ENCODE measurements at places on chromosomes 5 and 9. TPM values are rescaled to one million over a fixed set of nuclear protein-coding genes. Genes with fewer than 3 reads are reported as not detected.

The STING1 gene
- 25.9 TPM for total RNA-seq

GRCh38 chr9:112382066-112382465, 2.2 kb downstream of the HSDL2 start:
- no peak for DNase-seq

- no peak for DNase-seq
Observed at GRCh38 chr9:109977521-109977920, 197.5 kb downstream of the PALM2AKAP2 start.

GRCh38 chr9:91429501-91429900, 5.9 kb upstream of the NFIL3 start:
- no peak for DNase-seq

DNA sequence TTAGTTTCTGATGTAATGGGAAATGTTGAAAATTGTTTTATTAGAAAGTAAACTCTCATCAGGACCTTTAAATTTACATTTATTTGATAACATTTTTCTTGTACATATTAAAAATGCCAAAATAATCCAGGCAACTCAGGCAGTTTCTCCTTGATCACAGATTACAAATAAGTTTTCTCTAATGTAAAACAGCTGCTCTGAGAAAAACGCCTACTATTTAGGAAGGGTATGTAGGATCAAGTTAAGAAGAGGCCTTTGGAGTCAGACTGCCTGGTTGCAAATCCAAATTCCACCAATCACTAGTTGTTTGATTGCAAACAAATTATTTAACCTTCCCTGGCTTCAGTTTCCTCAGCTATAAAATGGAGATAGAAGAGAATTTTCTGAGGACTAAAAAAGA, 610.8 kb downstream of the PDE4D start:
- no peak for DNase-seq

All from fibroblast of villous mesenchyme (primary cell).